ENCODE measurements at places on chromosomes 4 and X. TPM values are rescaled to one million over a fixed set of nuclear protein-coding genes. Genes with fewer than 3 reads are reported as not detected.

The ATP5ME gene
- total RNA-seq, result 117 TPM

The ATOH1 gene
- not detected for total RNA-seq

The ZBTB49 gene
- 3.3 TPM for total RNA-seq

The PRDM8 gene
- total RNA-seq, result 4.9 TPM

The ETDA gene
- not detected for total RNA-seq

The SPANXN4 gene
- not detected for total RNA-seq

The ERCC6L gene
- total RNA-seq, result 1.6 TPM

All from smooth muscle cell of the pulmonary artery (primary cell).